AG09319 (cell line): ENCODE measurements at places on chromosomes 11 and 22.

- DNase-seq, result no peak
Measured at GRCh38 chr11:106070606-106071005, 6.5 kb downstream of the KBTBD3 start.

DNA sequence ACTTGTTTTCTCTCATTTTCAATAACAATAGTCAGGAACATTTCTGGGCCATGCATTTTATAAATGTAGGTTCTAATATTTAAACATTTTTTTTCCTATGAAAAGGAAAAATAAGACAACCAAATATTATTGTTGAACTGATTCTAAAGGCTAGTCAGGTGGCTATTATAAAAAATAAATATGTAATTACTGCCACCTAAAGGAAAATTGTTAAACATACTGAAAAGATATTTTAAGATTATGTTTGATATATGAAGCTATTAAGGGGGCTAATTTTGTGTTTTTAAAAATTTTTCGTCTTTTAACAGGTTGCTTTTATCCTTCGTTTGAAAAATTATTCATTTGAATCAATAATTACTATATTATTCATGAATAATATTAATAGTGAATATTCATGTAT, 62.2 kb upstream of the FDX1 start:
- no peak for DNase-seq

DNA sequence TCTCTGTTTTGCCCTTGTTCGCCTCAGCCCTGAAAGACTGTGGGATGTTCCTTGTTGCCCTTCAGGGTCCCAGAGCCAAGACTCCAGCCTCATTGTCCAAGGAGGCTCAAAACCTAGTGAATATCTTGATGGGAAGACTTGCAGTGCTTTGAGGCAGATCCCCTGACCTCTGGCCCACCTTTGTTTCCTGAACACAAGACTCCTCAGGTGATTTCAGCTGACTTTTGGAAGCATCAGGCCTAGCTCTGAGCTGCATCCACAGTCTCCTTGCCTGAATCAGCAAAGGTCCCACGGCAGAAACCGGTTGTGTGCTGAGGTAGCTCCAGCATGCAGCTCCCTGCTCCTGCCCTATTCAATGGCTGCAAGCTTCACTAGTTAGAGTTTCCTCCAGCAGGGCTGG, 159.3 kb upstream of the B3GAT1 start:
- no peak for DNase-seq

DNA sequence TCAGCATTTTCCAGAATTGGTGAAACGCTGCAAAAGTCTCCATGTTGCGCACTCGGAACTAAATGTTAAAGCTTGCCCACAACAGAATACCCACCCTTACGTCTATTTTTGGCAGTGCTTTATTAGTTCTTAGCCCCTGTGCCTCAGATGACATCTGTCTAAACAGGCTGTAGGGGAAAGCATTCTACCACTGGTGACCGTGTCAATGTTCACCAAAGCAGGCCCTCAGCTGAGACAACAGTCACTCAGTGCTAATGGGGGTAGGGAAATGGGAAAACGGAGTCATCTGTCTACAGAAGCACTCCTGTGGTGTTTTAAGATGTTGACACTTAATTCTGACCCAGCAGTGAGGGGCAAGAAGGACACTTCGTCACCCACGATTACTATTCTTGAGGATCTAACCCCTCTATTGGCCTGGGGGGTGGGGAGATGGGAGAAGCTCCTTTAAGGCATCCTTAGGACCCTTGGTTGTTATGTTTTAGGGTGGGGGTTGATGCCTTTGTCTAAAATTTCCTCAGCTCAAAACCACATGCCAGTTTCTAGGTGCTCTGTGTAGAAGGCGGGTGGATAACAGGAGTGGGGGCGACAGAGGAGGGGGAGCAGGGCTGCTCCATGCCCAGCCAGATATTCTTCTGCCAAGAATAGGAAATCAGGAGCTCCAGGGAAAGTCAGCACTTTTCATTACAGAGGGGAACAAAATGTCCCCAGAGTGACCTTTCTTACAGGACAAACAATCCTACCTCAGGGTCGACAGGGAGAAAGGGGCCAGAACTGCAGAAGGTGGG, 15.6 kb upstream of the MFRP start:
- no peak for DNase-seq

- no peak for DNase-seq
Measured at GRCh38 chr22:32818446-32819115, 17.1 kb downstream of the TIMP3 start.

GRCh38 chr11:1295086-1295485, 14.3 kb downstream of the TOLLIP start:
- DNase-seq, result no peak

DNA sequence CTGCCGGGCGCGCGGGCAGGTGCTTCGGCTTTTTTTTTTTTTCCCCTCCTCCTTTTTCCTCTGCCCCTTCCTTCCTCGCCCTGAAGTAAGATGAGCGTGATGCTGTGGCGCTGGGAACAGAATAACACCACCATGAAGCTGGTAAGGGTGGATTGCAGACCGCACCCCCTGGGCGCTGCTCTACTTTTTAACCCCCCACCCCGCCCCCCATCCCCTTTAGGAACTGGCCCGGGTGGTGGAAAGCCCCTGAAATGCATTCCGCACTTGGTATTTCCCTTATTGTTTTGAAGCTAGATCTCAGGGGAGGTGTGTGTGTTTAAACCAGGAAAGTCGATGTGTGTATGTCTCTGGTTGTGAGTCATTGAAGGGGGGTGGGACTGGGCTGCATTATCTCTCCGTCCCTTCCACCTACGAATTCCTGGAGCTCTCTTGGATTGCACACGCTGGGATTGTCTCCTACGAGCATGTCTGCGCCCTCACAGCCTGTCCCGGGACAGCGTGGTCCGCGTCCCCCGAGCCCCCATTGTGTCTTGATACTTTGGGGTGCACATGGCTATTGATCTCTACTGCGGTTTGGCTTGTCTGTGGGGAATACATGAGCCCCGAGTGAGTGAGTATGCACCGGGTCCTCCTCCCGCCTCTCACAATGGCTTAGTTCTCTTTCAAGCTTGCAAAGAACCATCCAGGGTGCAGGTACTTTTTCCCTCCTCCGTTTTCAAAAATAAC, 64.9 kb downstream of the NAV2 start:
- no peak for DNase-seq
